Stimulated activated CD4-positive, alpha-beta T cell treated with anti-CD3 and anti-CD28 coated beads, Interleukin-4, amount 100 ng/mL, for 48 hours (primary cell): ENCODE measurements at places on chromosomes 12 and 14.
A peak's percentile ranks its signal among the peaks of the same experiment; 100 is the strongest.

DNA sequence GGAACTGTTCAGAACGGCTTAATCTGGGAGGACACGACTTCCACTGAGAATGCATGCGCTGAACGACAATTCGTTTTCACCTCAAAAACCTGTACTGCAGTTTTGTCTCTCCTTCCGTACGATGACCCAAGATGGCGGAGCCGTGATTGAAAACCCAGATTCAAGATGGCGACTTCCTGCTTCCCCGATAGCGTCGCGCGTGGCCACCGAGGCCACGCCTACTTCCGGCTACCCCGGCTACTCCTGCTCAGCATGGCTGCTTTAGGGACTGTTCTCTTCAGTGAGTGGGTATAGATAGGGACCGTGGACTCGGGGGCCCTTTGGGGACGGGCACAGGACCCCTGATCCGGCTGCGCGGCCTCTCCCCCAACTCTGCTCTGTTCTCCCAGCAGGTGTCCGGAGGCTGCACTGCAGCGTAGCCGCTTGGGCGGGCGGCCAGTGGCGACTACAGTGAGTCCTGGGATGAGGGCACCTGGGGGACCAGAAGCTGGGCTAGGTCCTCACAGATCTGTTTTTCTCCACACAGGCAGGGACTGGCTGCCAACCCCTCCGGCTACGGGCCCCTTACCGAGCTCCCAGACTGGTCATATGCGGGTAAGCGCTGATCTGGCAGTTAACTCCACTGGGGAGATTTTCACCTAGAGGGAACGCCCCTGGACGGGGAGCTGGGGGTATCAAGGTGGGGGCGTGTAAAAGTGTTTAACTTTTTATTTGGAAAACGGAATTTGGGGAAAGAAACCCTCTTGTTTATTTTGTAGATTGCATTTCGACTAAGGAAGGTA lies at the start of gene MRPL52:
Gene MRPL52, plus strand, starts transcription at position 227 of the 782 bp plus-strand sequence. Its CDS starts 26 bp downstream, at position 253.
- DNase-seq, result peak; percentile 84

DNA sequence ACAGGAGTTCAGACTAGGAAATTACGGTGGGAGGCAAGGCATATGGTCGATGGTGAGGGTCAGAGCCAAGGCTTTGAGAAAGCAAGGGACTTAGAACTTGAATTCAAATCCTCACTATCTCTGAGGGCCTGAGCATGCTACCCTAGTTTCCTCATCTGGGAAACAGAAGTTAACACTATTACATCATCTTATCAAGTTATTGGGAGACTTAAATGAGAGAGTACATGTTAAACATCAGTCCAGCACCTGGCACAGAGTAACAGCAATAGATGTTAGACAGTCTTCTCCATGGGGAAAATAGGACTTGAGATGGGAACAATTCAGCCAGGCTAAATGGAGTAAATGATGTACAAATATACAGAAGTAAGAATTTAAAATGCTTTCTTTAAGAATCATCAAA lies 38.5 kb downstream of the SLC38A1 start:
- no peak for DNase-seq

DNA sequence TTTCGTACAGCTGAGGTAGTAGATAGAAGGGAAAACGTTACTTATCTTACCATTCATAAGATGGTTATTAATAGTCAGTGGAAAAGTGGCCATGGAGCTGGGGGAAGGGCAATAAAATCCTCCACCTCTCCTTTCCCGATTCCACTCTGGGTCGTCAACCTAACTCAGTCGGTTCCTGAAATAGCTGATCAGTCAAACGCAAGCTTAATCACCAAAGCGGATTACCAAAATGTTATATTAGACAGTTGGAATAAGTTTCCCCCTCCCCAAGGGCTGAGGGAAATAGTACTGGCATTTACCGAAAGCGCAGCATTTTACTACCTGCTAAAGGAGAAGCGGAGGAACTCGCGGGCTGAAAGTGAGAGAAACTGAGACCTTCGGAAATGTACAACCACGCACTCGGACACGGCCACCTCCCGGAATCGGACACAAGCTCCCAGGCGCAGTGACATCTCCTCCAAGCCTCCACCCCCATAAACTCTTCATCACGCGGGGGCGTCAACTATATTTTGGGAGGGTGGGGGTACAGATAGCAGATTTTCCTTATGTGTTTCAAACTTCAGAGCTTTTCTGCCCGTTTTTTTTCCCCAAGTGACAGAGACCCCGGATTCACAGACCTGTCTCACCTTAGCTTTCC lies 1.2 kb downstream of the PPM1H start:
- no peak for DNase-seq

GRCh38 chr14:99824776-99825175 lies 31.6 kb downstream of the EML1 start:
- DNase-seq, result no peak

GRCh38 chr14:68890173-68890931 lies 88.8 kb downstream of the ACTN1 start:
- no peak for DNase-seq

GRCh38 chr12:26425587-26426260 lies 230.4 kb downstream of the SSPN start:
- no peak for DNase-seq

DNA sequence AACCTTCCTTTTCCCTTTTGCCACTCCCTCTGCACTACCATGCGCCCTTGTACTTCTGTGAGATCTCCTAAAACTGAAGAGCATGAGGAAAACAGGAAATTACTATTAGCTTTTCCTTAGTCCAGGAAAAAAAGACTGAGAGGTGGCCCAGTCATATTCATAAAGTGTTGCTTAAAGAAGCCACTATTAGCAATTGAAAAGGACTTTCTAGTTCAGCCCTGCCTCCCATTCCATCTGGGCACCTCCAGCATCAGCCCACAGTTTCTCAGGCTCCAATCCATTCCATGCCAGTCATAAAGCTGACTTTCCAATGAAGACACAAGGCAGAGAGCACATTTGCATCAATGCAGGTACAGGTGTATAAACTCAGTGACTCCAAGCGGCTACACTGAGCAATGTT lies 19.9 kb upstream of the AMIGO2 start:
- DNase-seq, result no peak

- DNase-seq, result no peak
These were observed 16.6 kb downstream of the SOCS2 start for GRCh38 chr12:93589081-93589480.

- DNase-seq, result peak; percentile 16
These were observed 1086.5 kb downstream of the SLC6A15 start for GRCh38 chr12:83826112-83826511.

- DNase-seq, result no peak
These were observed 390.1 kb downstream of the DPF3 start for GRCh38 chr14:72503696-72504368.

DNA sequence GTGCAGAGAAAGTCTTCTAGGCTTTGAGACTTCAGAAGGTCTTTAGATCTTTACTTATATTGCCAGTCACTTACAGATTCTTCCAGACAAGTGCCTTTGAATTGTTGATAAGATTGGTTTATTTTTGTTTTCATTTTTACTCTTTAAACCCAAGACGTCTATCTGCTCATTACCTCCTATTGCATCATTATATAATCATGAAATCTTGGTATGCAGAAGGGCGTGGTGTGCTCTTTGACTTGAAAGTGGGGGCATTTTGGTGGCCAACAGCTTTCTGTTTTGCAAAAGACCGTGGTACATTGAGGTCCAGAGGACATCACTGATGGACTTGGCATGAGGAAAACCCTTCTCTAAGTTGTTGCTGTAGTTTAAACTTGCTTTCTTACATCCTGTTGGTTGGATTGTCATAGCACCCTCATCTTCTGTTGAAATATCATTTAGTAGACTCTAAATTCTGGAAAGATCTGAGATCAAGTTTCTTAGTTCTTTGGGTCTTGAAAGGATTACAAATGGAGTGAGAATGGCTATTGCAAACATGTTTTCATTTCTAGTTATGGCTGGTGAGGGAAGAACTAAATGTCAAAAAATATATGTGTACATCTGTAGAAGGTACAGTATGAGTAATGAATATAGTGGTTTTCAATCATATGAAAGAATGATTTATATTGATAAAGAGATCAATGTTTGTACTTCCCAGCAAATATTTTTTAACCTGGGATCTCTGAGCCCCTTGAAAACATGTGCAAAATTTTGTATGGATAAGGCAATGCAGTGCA lies 441.8 kb downstream of the NRXN3 start:
- no peak for DNase-seq
